ENCODE measurements at places on chromosomes 2 and 18. TPM values are rescaled to one million over a fixed set of nuclear protein-coding genes. Genes with fewer than 3 reads are reported as not detected.

RIT2 gene
- total RNA-seq: not detected

SCN3A gene
- 10.2 TPM for total RNA-seq

RAMP1 gene
- 0.25 TPM for total RNA-seq

CFAP65 gene
- total RNA-seq: not detected

TCF23 gene
- total RNA-seq: not detected

TRABD2A gene
- 0.38 TPM for total RNA-seq

LIMS4 gene
- 42.7 TPM for total RNA-seq

DAPL1 gene
- not detected for total RNA-seq

INHBB gene
- 0.19 TPM for total RNA-seq

UGT1A3 gene
- not detected for total RNA-seq

AMER3 gene
- total RNA-seq: not detected

SMYD1 gene
- not detected for total RNA-seq

PLEKHH2 gene
- under 0.01 TPM for total RNA-seq

VWC2L gene
- total RNA-seq: not detected

NAGK gene
- total RNA-seq: 51.5 TPM

AGBL5 gene
- 10.4 TPM for total RNA-seq

ASB3 gene
- total RNA-seq: 30.3 TPM

ADD2 gene
- 4.7 TPM for total RNA-seq

FBXO41 gene
- 0.19 TPM for total RNA-seq

AQP12B gene
- not detected for total RNA-seq

EVX2 gene
- not detected for total RNA-seq

SCN1A gene
- not detected for total RNA-seq

REEP1 gene
- 6.8 TPM for total RNA-seq

CXCR1 gene
- not detected for total RNA-seq

ANO7 gene
- total RNA-seq: 0.32 TPM

DLX2 gene
- not detected for total RNA-seq

VPS54 gene
- total RNA-seq: 25.2 TPM

NETO1 gene
- total RNA-seq: not detected

MC4R gene
- not detected for total RNA-seq

KLHL14 gene
- 0.16 TPM for total RNA-seq

PLGLB1 gene
- total RNA-seq: 5.9 TPM

PRSS56 gene
- total RNA-seq: not detected

HRH4 gene
- total RNA-seq: not detected

POTEC gene
- not detected for total RNA-seq

SP100 gene
- 88.4 TPM for total RNA-seq

DCDC2C gene
- total RNA-seq: not detected

ANKRD30B gene
- total RNA-seq: not detected

IL1B gene
- total RNA-seq: 0.32 TPM

RNF25 gene
- total RNA-seq: 37.7 TPM

KLHL41 gene
- 0.13 TPM for total RNA-seq

WDR33 gene
- total RNA-seq: 16.7 TPM

ALPI gene
- not detected for total RNA-seq

ITGB6 gene
- not detected for total RNA-seq

CNTNAP5 gene
- total RNA-seq: under 0.01 TPM

MALT1 gene
- 27.0 TPM for total RNA-seq

COL5A2 gene
- total RNA-seq: 28.2 TPM

PLCD4 gene
- 0.32 TPM for total RNA-seq

BOLL gene
- total RNA-seq: not detected

GAREM1 gene
- total RNA-seq: 0.63 TPM

CYS1 gene
- total RNA-seq: not detected

Measured in bladder microvascular endothelial cell (primary cell).